ENCODE measurements at places on chromosomes 12 and 14.

DNA sequence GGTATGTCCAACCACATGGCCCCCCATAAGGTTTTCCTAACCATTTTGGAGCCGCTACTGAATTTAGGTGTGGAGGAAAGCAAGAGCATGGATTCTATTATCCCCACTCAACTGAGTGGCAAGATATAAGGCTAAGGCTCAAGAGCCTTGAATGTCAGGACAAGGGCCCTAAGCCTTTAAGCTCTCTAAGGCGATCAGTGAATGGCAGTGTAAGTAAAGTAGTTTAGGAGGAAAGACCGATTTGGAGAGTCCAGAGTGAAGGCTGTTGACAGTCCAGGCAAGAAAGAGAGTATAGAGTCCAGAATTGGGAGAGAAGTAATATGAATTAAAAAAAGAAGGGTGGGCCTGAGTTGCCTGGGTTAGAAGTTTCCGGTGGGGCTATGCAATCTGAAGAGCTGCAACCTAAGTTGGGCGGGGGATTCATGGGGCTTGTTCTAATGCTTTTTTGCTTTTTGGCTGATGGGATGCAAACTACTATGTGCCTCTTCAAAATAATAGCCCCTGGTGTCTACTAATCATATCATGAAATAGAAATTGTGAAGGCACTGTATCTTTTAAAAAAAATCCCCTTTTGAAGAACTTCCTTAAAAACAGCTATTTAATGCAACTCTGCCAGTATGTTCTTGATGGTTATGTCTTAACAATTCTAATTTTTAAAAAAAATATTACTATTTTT lies at the start of gene SPIC:
Gene SPIC (plus strand): TSS at position 626 of the 676 bp plus-strand sequence. CDS start 1,569 bp downstream, outside the sequence.
- no peak for DNase-seq

DNA sequence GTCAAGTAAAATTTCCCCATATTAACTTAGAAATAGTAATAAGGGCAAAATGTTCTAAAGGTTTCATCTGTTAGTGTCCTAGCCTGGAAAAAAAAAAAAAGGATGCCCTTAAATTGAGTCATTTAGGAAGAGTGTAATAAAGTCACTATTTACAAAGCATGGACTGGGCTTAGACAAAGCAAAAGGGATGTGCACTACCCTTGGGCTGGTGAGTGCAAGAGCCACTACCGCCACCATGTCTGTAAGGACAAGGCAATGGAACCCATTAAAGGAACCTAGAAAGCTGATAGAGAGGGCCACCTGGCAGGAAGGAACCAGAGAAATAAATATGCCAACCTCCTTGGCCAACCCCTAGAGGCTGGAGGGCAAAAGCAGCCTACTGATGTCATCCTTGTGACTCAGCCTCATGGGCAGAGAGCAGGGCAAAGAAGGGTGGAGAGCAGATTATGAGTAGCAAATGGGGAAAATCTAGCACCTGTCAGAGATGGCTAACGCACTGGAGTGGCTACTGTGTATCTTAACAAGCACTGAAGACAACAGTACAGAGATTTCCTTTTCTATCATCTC lies 59.5 kb upstream of the FUT8 start:
- DNase-seq = no peak

DNA sequence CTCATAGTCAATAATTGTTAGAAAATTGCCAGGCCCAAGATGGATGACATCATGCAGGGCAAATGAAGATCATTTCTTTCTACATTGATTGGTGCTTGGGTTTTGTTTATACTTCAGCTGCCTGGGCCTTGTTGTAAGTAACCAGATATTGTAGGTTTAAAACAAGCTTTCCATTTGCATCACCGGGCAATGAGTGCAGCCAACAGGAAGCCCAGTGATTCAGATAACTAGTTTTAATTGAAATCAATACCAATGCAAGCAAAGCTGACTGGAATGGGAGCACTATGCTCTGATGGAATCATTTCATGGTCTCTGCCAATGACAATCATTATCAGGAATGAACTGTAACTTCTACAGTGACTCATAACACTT lies 279.3 kb downstream of the DUSP6 start:
- DNase-seq = no peak

DNA sequence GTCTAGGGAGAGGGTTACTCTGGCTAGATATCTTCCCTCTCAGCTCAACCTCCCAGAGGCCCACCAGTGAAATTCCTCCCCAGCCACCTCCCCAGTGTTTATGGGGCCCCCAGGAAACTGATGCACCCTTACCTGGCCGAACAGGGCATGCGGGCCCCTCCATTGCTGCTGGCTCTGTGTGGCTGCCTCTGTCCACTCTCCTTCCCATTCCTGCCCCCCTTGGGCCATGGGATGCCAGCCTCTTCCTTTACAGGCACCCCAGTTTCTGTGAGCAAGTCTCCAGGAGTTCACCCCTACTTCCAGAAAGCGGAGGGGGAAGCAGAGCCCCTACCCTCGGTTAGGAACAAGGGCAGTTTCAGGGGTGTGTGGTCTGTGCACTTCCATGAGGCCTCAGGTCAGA lies 19.4 kb upstream of the ZDHHC22 start:
- DNase-seq = no peak

GRCh38 chr12:117466677-117467362 lies 105.4 kb upstream of the NOS1 start:
- no peak for DNase-seq

- no peak for DNase-seq
These were observed 26.5 kb upstream of the ACTN1 start for GRCh38 chr14:69005432-69006148.

GRCh38 chr14:91330856-91331255 lies 86.4 kb upstream of the GPR68 start:
- no peak for DNase-seq

DNA sequence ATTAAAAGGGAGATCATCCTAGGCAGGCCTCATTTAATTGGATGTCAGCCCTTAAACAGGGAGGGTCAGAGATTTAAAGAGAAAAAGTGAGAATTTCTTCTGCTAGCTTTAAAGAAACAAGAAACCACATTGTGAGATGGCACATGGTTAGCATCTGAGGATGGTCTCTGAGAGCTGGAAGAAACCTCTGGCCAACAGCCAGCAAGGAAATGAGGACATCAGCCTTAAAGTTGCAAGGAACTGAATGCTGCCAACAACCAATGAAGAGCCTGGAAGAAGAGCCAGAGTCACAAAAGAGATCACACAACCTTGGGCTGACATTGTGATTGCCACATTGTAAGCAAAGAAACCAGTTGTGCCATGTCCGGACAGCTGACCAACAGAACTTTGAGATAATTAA lies 17.5 kb upstream of the FAR2 start:
- no peak for DNase-seq

DNA sequence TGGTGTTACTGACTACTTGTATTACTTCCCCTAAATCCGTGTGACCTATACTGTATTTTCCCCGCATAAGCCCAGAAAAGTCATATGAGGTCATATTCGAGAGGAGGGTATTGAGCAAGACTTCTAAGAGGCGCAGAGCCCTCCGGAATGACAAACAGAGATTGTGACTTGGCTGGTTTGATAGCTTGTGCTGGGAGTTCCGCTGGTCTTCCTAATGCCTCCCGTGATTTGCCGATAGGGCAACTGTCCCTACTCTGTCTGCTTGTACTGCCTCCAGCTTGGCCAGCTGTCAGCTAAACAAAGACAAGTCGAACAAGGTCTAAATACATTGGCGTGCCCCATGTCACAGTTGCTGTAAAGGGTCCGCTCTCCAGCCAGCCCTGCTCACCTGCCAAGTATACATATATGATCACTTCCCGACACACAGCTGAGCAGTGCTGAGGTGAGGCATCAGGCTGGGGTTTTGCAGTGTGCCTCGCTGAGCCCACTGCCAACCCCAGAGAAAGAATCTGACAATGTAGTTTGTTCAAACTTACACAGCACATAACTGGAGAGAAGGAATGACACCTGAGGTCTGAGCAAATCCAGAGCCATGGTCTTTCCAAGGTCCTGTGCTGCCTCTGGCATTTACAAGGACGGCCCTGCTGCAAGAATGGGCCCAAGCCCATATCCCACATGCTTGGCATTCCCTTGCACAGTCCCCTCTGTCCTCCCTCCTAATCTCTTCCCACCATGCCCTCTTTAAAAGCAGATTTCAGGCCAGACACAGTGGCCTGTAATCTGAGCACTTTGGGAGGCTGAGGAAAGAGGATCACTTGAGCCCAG lies 23.7 kb downstream of the LGMN start:
- no peak for DNase-seq
